ENCODE measurements at places on chromosomes 1 and 21.

DNA sequence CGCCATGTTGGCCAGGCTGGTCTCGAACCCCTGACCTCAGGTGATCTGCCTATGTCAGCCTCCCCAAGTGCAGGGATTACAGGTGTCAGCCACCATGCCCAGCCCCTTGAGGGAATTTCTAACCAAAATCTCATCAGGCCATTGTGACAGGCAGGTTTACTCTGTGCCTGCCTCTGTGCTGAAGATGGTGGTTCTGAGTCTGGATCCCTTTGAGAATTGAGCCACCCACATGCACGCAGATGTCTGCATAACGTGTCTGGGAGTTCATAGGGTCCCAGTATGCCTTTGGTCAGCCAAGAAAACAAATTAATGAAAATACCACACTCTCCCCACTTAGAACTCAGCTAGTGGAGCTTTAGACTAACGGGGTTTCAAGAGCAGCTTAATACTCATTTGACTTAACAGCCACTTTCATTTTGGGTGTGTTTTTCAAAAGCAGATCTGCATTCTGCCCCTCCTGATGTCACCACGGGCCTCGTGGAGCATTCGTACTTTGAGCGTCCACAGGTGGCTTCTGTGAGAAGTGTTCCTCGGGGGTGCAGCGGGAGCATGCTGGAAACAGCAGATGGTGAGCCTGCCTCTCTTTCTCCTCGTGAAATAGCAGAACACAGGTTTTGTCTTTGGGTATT is 45.3 kb downstream of the DIP2A start:
- no peak for DNase-seq

DNA sequence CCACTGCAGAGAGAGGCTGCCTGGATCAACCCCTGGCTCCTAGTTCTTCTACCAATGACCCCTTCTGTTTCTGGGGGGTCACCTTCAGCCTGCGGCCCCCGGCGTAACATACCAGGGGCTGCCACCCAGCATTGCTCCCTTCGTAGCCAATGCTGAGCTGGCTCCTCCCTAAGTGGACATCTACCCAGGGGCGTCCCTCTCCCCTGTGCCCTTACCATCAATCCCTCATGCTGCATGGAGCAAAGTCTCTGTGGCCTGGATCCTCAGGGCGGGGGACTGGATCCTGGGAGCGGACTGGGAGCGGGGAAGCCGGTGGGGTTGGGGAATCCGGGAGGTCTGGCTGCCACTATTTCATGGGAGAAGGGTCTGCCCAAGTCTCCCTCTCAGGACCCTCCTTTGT is 28.6 kb downstream of the TRIM67 start:
- no peak for DNase-seq

- no peak for DNase-seq
Observed at GRCh38 chr1:161866241-161866640, 100.1 kb downstream of the ATF6 start.

DNA sequence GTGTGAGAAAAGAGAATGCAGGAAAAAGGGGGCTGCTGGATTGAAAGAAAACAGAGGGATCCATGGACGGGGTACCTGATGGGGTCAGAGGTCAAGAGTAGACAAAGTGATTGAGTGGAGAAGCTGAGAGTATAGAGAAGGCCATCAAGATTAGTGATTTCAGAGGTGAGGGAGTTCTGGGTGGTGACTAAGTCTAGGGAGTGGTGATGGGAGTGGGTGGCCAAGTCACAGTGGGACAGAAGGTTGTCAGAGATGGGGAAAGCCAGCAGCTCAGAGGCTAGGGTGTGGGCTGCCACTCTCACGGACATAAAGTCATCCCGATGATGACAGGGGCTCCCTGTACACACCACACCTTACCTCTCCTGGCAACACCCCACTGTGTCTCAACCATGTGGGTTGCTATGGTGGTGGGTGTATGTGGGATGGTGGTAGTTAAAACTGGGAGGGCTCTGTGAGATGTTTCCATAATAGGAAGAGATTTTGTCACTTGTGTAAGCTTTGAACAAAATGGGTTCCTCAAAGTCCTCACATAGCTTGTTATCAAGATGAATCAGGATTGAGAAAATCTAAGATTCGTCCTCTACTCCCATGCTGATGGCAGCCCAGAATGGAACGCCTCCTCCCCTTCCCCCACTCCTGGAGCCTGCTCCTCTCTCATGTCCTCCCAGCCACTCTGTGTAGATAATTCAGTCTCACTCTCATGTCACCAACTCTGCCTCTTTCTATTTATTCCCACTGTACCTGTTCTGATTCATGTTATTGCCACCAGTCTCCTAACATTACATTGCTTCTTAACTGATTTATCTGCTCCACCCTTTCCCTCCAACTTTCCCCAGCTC is 20.3 kb upstream of the CSF1 start:
- DNase-seq: no peak

DNA sequence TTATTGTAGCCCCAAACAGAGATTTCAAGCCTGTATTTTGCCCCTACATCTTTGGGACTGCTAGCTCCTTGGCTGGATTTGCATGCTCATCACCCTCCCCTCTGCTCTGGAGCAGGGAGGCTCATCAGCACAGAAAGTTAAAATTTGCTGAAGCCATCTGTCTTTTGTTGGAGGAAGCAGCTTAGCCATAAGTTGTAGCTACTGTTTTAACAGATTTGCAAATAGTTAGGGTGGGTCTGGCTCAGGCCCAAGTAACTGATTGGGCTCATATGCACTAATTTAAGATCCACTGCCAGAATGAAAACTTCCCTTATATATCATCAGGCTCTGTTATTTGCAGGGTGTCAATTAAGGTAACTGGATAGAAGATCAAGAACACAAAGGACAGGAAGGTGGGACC is 307.0 kb downstream of the ZP4 start:
- DNase-seq: no peak

GRCh38 chr1:27831568-27832410 is 1.2 kb downstream of the PPP1R8 start:
- no peak for DNase-seq

- no peak for DNase-seq
Observed at GRCh38 chr1:236904892-236905741, 99.1 kb downstream of the MT1HL1 start.

DNA sequence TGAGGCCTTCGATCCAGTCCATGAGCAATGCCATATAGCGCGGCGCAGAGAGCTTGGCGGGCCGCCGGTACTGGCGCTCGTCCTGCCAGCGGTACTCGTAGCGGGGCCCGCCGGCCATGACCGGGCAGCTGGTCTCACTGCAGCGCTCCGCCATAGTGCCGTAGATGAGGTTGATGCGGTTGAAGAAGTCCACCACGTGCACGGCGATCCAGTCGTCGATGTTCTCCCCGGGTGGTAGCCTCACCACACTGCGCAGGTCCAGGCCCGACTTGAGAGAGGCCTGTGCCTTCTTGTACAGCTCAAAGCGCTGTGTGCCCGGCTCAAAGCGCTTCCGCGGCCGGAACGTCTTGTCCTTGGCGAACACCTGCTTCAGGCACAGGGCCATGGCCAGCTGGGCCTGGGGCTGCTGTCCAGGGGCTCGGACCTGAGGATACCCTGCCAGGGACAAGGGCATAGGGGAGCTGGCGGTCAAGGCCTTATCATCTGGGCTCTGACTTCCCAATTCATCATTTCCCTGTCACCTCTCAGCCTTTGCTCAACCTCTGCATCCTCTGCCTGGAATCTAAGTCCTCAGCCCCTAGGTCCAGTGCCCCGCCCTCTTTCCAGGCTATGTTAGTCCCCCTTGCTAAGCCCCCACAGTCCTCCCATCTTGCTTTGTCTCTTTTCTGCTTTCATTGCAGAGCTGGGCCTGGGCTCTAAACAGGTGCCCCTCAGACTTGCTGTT is 3.5 kb downstream of the MOB3C start:
- DNase-seq: no peak

DNA sequence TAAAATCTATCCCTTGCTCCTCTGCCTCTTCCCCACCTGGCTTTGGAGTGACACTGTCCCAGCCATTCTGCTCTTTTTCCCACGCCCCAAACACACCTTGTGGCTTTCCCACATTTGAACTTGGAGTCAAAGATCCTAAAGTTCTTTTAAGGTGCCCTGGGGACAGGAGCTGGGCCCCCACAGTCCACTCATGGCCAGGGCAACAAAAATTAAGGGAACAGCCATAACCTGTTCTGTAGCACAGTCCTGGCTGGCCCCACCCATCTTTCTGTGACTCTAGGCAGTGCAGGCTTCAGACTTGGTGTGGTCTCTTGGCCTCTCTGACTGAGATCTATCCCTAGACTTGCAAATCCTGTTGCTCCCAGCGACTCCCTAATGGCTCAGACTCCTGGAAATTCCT is 143.0 kb upstream of the MAGI3 start:
- DNase-seq: no peak

DNA sequence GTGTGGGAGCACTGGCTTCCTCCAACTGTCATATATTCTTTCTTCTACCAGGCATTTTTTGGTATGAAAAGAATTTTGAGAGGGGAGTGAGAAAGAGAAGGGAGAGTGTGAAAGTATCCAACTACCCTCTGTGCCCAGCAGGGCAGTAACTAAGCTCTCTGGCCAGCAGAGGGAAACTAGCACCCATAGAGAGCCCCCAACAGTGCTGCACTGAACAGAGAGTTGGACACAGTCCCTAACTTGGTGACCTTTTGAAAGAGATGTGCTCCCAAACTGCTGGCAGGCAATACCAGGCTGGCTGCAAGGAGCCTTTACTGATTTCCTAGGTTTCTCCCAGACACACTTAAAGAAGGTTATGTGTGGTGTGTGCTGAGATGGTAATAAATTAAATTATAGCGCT is 118.8 kb upstream of the PBX1 start:
- DNase-seq: no peak

- DNase-seq: no peak
Observed at GRCh38 chr1:41804176-41804575, 114.5 kb downstream of the HIVEP3 start.

GRCh38 chr1:209643285-209644020 is 8.8 kb downstream of the LAMB3 start:
- DNase-seq: no peak

DNA sequence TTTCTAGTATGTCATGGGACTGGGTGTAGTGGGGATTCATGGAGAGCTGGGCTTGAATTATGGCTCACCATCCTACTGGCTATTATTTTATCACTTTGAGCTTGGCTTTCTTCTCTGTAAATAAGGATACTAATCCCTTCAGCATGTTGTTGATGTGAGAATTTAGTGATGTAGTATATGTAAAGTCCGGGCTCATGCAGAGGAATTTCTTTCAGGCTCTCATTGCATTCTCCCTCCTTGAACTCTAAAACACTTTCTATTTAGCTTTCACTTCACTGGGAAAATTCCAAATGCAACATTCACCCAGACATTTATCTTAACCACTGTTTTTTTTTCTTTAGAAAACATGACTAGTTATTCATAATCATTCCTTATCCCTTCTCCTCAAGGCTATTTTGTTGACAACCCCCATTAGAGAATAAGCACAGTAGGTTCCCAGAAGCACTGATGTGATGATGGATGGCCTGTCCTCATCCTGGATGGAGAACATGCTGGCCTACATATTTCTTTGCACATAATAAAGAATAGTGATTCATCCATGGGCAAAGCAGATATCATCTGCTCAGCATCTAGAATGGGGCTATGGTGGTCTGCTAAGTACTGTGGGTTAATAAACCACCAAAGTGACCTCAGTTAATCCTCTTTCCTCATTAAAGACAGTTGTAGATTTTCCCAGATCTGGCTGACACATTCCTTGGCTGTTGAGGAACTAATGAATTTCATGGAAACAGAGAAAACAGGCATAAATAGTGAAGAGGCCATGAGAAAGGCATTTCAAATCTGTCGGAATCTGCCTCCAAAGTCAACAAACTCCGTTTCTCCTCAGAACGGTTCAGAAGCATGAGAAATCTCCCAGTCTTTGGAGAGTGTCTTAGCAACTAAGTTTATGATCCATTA is 68.0 kb upstream of the CYP2J2 start:
- DNase-seq: no peak

DNA sequence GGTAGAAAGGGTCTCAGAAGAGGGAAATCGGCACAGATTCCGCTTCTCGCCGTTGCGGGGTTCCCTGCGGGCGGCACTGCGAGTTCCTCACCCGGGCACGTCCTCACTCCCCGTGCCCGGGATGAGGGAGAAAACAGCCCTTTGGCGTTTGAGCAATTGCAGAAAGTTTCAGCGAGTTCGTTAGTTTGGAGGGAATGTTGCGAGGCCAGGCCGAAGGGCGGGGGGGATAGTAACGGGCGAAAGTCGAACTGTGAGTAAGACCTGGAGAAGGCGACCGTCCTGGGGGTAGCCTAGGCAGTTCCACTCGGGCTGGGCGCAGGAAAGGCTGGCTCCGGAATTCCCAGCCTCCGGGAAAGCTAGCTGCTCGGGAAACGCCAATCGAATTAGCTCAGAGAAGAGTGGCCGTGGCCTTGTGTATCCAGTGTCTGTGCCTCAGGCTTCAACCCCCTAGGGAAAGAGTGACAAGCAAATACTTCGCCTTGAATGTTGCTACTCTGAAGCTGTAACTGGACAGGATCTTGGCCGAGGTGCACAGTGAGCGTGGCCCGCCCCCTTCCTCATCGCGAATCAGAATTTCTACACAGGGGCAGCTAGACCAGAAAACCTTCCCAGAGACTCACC is 787 bp downstream of the PTGFR start:
- no peak for DNase-seq

DNA sequence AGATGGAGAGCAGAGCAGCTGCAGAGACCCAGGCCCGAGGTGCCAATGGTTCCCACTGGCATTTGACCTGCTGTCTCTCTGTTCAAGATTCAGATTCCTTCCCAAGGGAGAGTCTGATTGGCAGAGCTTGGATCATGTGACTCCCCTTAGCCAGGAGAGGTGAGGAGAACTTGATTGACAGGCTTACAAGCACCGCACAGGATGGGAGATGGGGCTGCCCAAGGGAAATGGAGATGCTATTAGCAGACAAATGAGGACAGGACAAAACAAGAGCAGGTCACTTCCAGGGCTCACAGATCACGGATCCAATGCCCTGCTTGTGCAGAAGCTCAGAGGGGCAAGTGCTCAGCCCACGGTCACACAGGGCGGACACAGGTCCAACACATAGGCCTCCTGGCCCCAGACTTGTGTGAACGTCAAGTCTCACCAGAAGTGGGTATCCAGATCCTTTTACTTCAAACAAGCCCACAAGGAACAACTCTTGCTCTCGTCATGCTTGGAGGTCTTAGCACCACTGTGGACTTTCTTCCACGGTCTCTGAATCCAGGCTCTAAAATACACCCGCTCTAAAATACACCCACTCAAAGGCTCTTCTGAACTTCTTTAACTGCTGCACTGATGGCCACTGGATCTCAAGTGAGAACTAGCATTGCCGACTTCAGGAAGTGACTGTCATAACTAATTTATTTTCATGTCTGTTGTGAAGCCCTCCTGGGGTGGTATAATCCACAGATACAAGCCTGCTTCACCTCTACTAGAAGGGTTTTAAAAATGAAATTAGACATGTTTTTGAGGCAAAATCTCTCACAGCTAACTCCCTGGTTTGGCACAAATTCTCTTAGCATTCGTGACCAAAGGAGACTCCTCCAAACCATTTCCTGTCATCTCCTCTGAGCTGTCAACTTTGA is 274.9 kb downstream of the RRAGC start:
- no peak for DNase-seq

DNA sequence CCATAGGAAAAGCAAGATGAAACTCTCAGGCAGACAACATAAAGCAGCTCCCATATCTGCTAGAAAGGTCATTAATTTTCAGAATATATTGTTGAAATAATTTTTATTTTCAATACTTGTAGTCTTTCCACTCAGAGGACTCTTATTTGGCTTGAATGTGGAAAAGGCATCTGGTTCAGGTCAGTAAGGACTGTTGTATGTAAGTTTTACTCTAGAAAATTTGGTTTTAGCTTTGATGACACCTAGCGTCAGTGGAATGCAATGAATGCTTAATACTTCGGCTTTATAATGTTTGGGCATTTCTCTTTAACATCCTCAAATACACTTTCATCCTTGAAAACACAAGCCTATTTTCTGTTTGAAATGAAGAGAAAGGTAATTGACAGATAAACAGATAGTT is 63.3 kb downstream of the LRRC40 start:
- no peak for DNase-seq
